ENCODE measurements at places on chromosomes 1 and 21. TPM values are rescaled to one million over a fixed set of nuclear protein-coding genes. Genes with fewer than 3 reads are reported as not detected.

The RIMS3 gene
- total RNA-seq: 23.3 TPM

DNA sequence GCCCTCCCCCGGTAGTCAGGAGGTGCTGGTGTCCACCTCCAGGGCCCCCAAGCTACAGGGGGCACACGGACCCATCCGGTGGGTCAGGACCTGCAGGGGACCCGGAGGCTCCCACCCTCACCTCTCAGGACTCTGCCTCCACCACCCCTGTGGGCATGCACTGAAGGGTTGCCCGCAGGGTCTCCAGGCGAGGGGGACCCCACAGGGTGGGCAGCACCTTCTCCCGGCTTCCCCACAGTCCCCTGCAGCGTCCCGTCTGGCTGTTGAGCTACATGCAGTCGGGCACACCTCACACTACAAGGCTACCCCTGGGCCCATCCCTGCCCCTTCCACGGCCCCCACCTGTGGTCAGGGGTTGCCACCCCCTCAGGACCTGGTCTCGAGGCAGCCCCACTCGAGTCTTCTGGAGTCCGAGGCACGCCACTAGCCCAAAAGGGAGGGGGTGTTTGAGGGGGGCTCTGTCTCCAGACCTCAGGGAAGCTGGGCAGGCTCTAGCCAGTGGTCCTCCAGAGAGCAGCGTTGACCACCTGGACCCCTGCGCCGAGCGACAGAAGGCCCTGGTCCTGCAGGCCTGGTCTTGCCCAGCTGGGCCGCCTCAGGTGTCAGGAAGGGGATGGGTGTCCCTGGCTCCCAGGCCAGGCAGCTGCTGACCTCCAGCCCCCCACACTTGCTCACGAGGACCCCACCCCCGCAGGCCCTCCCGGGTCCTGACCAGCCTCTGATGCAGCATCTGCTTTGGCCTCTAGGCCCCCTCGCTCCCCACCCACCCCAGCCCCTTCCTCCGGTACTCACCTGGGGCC, 9.6 kb downstream of the PARS2 start:
- no peak for DNase-seq

The LCE6A gene
- total RNA-seq: not detected

GRCh38 chr1:2350911-2351655, 40.3 kb downstream of the MORN1 start:
- peak; percentile 14 for DNase-seq

DNA sequence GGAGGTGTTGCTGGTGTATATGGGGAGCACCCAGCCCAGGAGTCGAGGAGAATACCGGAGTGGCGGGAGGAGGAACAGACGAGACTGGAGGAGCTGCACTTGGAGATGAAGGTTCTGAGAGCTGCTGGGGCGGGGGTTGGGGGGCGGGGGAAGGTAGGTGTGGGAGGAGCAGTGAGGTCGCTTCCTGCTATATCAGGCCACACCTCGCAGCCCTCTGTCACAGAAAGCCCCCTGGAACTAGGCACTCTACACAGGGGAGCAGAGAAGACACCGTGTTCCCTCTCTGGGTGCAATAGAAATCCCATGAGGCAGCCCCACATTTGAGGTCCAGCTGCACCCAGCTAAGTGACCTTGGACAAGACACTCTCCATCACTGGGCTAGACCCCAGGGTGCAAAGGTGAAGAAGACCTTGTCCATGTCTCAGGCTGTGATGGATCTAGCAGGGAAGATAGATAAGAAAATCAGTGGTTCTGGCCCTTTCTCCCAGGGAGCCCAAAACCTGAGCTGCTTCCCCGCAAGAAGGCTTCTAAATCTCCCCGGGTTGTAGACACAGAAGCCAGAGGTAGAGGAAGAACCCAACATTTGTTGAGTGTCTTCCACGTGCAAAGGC, 155.8 kb upstream of the EDN2 start:
- DNase-seq: no peak

DNA sequence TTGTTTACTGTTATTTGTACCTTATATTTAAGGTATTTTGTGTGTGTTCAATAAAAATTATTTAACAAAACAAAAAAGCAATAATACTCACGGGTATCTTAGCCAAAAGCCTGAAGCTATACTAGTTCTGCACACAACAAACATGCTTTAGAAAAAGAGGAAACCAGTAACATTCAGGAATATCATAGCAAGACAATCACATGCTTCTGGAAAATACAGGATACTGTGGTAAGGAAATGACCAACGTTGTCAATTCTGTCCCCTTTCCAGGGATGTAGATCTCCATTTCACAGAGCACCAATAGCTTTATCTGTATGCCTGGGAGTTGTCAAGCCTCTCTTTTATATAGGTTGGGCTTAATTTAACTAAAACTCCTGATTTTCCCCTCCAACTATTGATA, 288.4 kb downstream of the SMYD3 start:
- DNase-seq: no peak

- DNase-seq: no peak
Observed at GRCh38 chr21:41817228-41817627, 50.4 kb upstream of the RIPK4 start.

- DNase-seq: peak; percentile 61
Observed at GRCh38 chr1:24203404-24203803, 16.3 kb upstream of the IFNLR1 start.

The SPRR2G gene
- not detected for total RNA-seq

DNA sequence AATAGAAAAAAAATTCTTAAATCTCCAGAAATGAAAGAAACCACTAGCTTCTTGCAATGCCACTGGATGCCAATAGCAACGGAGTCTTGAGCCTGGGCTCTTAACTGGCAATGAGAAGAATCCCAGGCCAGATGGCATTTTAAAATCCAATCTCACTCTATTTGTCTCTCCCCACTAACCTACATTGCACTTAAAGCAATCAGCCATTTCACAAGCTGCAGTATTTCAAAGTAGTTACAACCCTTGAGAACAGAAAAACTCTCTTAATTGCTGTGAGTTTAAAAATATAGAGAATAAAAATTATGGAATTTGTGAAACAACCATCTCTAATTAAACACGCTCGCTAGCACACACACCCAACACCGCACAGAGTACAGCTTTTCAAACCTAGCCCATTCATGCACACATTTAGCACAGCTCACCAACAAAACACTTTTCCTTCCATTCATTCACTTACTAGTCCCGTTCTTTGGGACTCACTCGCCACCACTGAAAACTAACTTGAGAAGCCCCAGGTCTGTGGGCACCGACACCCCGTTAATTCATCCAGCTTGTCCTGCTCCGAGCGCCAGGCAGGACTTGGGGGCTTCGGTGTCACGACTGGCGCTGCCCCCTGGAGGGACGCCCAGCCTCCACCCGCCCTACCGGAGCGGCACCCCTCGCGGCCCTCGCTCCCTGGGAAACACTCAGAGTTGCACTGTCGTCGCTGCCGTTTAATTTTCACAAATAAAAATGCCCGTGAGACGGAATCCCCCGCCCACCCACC, 1.0 kb downstream of the DDAH1 start:
- DNase-seq: no peak

GRCh38 chr1:19734056-19734455, 65.7 kb downstream of the TMCO4 start:
- no peak for DNase-seq

DNA sequence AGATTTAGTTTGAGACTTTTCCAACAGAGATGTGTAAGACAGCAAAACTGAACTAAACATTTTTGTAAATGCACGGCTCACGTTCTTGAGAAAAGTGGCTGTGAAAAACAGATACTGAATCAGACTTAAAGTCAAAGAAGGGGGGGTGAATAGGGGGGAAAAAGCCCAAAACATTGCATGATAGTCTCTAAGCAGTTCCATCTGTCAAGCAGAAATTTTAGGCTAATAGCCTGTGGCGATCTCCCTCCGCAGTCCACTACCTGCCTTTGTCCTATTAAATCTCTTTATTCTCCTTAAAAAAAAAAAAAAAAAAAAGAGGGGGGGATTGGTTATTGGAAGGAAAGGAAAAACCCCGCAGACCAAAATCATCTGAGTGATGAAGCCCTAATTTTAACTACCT, 217.6 kb upstream of the NFIA start:
- no peak for DNase-seq

GRCh38 chr1:232393444-232394146, 236.3 kb downstream of the SIPA1L2 start:
- no peak for DNase-seq

The GJA8 gene
- total RNA-seq: not detected

GRCh38 chr21:17854745-17855144, 35.6 kb upstream of the C21orf91 start:
- DNase-seq: no peak

- no peak for DNase-seq
Observed at GRCh38 chr1:78560811-78561210, 59.4 kb upstream of the IFI44L start.

DNA sequence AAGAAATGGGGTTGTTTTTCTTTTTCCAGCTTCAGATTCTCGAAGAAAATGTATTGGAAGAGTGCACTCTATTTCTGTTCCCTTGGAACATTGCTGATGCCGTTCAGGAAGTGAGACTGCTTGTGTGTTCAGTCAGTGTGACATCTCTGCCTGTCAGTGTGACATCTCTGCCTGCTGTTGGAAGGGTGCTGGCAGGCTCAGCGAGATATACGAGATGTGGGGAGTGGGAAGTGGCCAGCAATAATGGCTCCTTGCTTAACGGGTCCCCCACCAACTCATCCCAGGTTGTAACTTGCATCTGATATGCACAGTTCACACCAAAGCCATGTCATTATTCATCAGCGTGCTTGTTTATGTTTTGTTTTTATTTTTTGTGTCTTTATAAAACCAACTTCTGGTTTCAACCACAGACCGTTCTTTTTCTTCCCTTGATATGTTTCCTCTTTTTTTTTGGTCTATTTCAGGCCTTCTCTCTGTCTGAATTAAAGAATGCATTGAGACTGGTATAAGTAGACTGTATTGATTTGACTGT, 145.4 kb downstream of the GALNT2 start:
- no peak for DNase-seq

- DNase-seq: no peak
Observed at GRCh38 chr1:16371725-16372124, 4.7 kb downstream of the SZRD1 start.

- no peak for DNase-seq
Observed at GRCh38 chr1:224592636-224593582, 23.2 kb upstream of the CNIH3 start.

GRCh38 chr1:86775395-86775794, 71.0 kb downstream of the SH3GLB1 start:
- DNase-seq: no peak

DNA sequence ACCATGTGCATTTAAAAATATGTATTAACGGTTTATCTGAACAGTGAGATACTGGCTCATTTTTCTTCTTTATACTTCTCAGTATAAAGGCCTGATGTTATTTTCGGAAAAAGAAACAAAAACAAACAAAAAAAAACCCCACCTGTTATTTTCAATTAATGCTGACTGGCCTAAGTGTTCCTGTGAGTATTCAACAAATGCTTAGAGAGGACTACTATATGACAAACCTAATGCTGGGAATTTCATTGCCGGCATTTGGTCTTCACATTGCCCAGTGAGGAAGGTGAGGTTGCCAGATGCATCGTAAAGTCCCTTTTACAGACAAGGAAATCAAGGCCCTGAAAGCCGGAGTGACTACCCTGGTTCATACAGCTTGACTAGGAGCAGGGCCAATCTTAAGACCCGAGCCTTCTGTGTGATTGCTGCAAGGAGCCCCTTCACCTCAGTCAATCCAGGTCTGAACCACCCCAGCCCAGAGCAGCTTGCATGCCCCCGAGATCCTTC, 599 bp downstream of the MRPL24 start:
- no peak for DNase-seq

The LHX4 gene
- total RNA-seq: 2.5 TPM

DNA sequence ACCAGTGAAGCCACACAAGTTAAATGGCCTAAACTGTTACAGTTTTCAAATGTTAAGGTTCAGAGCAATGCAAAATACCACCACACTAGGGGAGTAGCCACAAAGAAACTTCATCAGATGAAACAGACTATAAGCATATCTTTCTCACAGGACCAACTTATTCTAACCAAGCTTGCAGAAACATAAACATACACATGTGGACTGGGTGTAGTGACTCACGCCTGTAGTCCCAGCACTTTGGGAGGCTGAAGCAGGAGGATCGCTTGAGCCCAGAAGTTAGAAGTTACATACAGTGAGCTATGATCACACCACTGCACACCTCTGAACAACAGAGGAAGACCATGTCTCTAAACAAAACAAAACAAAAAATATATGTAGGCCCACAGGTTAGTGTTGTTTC, 17.3 kb downstream of the WDR47 start:
- no peak for DNase-seq

The ATP1A2 gene
- 124 TPM for total RNA-seq

- DNase-seq: no peak
Observed at GRCh38 chr1:210588357-210588756, 259.7 kb downstream of the HHAT start.

The MFAP2 gene
- total RNA-seq: 2.4 TPM

The NBPF20 gene
- 2.7 TPM for total RNA-seq

GRCh38 chr1:176552999-176553398, 90.0 kb downstream of the PAPPA2 start:
- DNase-seq: no peak

DNA sequence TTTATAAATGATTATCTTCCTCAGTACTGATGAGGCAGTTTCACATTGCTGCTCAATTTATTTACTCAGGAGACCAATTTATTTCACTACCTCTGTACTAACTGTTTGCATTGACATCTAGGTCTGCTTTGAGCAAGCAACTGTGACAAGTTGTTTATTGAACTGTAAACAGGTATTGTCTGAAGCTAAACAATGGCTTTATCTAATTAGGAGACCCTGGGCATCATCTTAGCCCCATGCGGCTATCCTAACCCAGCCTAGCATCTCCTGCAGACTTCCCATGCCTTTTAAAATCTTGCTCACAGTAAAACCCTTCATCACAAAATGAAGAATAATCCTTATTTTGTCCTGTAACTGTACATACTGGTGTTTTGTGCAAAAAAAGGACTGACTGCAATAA, 348.2 kb downstream of the RWDD3 start:
- DNase-seq: no peak

DNA sequence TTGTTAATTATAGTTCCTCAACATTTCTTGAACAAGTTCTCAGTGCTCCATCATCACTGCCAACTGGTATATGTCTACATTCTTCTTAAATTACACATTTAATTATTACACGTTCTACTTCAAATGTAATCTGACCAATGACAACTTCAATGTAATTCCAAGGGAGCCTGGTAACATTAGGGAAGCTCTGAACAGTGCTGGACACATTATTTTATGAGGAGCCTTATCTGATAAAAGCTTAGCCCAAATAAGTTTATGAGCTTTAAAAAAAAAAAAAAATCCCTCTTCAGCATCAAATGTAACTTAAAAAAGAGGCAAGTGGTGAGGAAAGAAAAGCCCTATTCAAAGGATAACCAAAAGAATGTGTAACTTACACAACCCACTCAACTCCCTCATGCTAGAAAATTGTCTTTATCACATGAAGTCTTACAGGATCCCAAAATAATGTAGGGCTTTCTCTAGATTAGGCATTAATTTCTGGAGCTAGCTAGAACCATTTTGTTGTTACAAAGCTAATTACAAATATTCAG, 35.2 kb upstream of the ABCA4 start:
- no peak for DNase-seq

DNA sequence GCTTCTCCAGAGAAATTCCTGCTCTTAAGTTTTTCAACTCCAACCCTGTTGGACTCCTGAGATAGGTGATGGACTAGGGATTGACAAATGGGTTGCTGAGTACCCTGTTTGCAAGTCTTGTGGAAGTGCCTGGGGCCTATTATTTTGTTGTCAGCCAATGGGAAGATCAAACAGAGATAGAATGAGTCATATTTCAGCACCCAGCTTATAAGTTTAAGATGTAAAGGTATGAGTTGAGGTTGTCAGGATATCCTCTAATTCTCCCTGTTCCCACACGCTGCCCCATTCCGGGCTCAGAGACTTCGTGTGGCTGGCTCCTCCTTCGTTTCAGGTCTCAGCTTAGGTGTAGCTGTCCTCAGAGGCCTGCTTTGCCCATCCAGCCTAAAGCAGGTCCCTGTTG, 91.8 kb downstream of the CENPF start:
- no peak for DNase-seq
